ENCODE measurements at places on chromosomes 2 and 18.
A peak's percentile ranks its signal among the peaks of the same experiment; 100 is the strongest.

- no peak for DNase-seq
Observed at GRCh38 chr2:40034801-40035200, 255.7 kb upstream of the THUMPD2 start.

- no peak for DNase-seq
Observed at GRCh38 chr2:152613235-152613634, 104.0 kb downstream of the PRPF40A start.

GRCh38 chr2:59204040-59204439 is 962.9 kb upstream of the FANCL start:
- no peak for DNase-seq

DNA sequence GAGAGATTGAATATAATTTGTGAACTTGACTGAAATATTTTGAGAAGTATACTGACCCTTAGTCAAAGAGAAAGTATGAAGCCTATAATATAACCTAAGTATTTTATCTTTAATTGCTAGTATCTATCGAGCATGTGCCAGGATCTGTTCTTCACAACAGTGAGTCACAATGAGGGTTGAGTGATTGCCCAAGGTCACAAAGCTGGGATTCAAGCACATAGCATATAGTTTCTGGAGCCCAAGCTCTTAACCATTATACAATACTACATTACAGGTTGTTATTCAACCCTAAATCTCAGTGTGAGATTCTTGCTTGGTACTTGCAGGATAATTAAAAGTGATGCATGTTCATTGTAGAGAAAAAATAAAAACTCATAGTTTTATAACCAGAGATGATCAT is 97.2 kb downstream of the RAB3GAP1 start:
- DNase-seq, result no peak

DNA sequence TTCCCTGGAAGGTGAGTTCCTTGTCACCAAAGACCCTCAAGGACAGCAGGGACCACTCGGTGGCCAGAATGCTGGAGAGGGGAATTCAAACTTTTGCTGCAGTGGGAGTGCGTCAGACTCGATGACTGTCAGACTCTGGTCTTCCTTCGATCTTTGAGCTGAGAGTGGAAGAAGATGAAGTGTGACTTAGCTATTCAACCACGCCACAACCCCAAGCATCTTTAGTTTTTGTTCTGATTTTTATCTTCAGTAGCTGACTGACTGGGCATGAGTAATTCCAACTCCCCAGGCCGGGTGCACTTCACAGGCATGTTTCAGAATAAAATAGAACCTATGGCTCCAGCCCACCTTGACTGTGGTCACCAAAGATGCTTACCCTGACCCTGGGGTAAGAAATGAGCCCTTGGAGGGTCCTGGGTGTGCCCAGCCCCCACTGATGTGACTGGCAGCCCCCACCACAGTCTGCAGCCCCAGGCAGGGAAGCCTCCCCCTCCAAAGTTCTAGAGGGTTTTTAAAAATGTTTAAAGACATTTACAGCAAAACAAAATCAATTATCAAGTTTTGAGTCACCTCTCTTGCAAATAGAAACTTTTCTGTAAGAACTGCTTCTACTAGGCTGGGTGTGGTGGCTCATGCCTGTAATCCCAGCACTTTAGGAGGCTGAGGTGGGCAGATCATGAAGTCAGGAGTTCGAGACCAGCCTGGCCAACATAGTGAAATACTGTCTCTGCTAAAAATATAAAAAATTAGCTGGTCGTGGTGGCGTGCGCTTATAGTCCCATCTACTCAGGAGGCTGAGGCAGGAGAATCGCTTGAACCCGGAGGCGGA is 24.9 kb upstream of the YWHAQ start:
- no peak for DNase-seq

DNA sequence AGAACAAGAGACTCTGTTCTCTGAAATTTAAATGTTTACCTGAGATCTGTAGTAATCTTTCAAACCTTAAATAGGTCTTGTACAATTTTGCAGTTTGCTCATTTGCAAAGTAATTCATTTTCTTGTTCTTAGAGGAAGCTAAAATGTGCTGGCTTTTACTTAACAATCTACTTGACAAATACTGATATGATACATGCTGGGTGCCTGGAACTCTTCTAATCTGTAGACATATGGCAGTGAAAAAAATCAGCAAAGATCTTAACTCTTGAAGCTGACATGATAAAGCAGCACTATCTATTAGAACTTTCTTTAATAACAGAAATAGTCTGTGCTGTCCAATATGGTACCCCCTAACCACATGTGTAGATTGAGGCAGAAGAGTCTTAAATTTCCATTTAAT is 1352.8 kb upstream of the SLC39A10 start:
- DNase-seq, result no peak

GRCh38 chr2:79906139-79906890 is 393.5 kb downstream of the CTNNA2 start:
- no peak for DNase-seq

DNA sequence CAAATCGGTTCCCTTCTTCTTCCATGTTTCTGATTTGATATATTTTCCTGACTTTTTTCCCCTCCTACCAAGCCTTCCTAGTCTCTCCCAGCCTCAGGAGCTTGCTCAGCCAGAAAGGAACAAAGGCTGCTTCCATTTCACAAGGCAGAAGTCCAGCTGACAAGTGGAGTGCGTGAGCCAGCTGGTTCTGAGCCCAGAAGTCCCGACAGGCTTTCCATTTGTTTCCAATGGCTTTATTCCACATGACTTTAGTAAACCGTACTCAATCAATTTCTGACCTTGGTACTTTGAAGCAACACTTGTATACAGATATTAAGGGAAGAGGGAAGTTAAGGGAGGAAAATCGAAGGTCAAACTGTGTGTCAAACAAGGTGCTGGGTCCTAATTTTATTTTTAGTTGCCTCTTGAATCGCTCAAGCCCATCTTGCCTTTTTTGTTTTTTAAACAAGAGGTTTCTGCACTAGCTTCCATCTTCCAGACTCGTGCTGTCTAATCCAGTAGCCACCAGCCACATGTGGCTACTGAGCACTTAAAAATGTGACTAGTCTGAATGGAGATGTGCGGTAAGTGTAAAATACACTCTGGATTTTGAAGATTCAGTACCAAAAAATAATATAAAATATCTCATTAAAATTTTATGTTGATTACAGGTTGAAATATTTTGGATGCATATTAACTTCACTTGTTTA is 36.2 kb downstream of the WIPF1 start:
- no peak for DNase-seq

GRCh38 chr2:120761164-120761861 is 25.6 kb downstream of the GLI2 start:
- DNase-seq, result peak; percentile 4

DNA sequence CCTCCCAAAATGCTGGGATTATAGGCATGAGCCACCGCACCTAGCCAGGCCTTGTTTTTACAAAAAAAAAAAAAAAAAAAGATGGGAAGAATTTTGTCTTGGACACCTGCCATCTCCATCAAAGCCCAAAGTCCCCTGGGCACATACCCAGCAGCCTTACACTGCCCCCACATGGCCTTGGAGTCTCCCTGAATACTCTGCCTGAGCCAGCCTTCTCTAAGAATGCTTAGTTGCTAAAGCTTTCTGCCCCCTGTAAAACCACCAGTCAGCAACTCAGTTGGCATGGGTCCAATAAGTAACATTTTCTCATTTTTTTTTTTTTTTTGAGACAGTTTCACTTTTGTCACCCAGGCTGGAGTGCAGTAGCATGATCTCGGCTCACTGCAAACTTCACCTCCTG is 40.6 kb downstream of the SPC25 start:
- DNase-seq, result peak; percentile 21

DNA sequence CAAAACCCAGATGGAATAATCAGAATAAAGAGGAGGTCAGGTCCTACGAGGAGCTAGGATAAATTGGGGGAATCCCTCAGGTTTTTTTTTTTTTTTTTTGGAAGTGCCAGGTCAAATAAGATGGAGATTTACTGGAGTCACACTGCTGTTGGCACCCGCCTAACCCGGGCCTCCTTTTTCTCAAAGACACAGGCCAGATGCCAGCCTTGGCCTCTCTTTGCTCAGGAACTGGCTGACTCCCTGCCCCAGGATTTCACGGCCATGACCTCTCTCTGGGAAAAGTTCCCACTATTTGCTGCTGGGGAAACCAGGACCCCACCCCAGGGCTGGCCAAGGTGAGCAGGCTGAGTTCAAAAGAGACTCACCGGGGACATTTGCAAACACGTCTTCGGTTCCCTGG is 2.5 kb downstream of the CD8A start:
- DNase-seq, result no peak

GRCh38 chr2:54497763-54498680 is 41.9 kb downstream of the SPTBN1 start:
- peak; percentile 41 for DNase-seq

- DNase-seq, result no peak
Observed at GRCh38 chr2:40097691-40098385, 318.8 kb upstream of the THUMPD2 start.

DNA sequence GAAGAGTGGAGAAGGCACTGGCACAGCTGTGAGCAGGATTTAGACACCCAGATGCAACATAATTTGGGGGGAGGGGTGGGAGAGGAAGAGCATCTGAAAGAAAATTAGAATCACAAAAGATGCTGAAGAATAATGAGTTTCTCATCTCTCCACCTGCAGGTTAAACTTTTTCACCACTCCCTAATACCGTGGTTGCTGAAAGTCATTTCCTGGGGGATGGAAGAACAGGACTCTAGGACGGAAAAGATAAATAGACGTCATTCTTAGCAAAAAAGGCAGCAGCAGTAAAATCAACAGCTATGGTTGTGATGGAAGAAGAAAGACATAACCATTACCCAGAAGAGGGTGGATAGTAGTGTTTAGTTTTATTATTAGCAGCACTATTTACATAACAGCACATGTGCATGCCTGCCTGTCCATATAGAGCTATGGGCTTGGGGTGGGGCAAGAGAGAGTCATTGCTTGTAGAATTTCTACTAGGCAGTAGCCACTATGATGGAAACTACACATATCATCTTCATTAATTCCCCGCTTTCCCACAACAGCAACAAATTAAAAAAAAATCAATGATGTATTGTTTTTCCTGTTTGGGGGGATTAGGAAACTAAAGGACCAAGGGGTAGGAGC is 212.2 kb downstream of the TRIB2 start:
- no peak for DNase-seq

- no peak for DNase-seq
Observed at GRCh38 chr2:195677884-195678283, 20.9 kb downstream of the SLC39A10 start.

DNA sequence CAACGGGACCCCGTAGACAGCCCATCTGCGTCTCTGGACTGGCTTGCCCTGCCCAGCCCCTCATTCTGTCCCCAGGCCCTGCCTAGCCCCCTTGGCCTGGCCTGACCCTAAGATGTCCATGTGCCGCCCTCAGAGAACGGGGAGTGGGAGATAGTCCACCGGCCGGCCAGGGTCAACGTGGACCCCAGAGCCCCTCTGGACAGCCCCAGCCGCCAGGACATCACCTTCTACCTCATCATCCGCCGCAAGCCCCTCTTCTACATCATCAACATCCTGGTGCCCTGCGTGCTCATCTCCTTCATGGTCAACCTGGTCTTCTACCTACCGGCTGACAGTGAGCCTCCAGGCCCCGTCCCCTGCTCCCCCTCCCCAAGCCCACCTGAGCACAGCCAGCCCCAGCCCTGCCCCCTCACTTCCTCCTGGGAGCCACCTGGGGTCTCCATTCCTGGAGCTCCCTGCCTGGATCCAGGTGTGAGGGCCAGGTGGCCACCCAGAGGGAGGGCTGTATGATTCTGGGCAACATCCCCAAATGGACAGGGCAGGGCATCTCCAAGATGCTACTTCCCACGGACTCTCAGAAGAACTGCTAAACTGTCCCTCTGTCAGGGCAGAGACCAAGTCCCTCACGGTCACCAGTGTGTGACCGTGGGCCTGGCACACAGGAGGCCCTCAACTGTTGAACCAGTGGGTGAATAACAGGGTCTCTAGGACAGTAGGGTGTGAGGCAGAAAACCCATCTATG is 4.0 kb downstream of the CHRND start:
- DNase-seq, result no peak

GRCh38 chr2:189208254-189208653 is 28.7 kb upstream of the COL5A2 start:
- DNase-seq, result no peak

GRCh38 chr2:74836675-74837401 is 2.9 kb downstream of the HK2 start:
- peak; percentile 38 for DNase-seq

- DNase-seq, result no peak
Observed at GRCh38 chr2:134583997-134584520, 134.7 kb downstream of the TMEM163 start.
